Stimulated activated CD8-positive, alpha-beta memory T cell treated with anti-CD3 and anti-CD28 coated beads, Interleukin-4, amount 100 ng/mL, for 1 hour (primary cell): ENCODE measurements at places on chromosomes 11 and 22.

GRCh38 chr11:24386546-24387397, 110.1 kb upstream of the LUZP2 start:
- no peak for DNase-seq

DNA sequence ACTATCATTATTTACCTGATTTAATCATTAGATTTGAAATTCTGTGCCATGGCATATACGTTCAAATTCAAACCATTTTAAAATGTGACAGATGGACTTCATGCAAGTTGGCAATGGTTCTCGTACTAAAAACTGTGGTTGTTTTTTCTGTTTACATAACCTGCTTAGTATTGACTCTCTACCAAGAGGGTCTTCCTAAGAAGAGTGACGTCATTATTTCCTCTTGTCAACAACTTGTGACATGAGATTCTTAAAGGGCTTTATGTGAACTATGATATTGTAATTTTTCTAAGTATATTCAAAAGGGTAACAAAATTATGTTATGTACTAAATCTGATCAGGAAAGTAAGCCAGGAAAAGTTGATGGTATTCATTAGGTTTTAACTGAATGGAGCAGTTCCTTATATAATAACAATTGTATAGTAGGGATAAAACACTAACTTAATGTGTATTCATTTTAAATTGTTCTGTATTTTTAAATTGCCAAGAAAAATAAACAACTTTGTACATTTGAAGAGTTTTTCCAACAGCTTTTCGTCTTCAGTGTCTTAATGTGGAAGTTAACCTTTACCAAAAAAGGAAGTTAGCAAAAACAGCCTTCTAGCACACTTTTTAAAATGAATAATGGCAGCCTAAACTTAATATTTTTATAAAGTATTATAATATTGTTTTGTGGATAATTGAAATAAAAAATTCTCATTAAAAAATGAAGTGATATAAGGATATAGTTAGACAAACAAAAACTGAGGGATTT, 87.0 kb downstream of the GRK3 start:
- no peak for DNase-seq

- no peak for DNase-seq
Measured at GRCh38 chr22:20175597-20175900, 24.7 kb upstream of the CCDC188 start.

- no peak for DNase-seq
Measured at GRCh38 chr11:58786693-58787092, 55.0 kb upstream of the GLYAT start.

DNA sequence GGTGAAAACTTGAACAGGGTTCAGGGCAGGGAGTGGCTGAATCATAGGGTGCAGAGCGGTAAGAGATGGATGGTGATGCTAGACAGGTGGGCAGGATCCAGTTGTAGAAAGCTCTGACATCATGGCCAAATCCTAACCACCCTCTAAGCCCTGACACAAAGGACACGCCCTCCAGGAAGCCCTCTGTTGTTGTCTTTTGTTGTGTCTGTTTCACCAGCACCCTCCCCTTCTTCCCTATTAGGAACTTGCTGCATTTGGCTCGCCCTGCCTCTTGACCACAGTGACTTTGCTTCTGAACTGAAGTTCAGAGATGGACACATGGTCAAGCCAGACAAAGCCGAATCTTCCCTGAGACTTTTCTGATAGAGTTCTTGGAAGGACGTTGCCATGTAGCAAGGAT, 14.2 kb upstream of the APOL6 start:
- no peak for DNase-seq

GRCh38 chr11:110795112-110795624, 82.9 kb upstream of the ARHGAP20 start:
- no peak for DNase-seq

DNA sequence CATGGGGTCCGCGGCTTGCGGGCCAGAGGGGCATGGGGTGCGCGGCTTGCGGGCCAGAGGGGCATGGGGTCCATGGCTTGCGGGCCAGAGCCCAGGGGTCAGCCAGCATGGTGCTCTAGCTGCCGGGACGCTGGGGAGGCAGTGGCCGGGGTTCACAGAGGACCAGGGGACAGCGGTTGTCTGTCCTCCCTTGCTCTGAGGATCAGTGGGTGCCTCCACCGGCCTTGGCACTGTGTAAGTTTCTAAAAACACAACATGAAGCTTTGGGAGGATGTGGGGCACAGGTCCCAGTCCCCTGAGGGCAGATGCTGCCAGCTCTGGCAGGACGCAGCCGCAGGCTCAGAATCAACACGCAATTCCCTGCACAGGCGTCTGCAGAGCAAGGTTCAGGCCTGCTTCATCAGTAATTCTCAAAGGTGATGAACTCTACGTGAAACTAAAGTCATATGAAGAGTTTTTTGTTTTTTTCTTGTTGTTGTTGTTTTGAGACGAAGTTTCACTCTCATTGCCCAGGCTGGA, 3.0 kb downstream of the MLC1 start:
- no peak for DNase-seq

DNA sequence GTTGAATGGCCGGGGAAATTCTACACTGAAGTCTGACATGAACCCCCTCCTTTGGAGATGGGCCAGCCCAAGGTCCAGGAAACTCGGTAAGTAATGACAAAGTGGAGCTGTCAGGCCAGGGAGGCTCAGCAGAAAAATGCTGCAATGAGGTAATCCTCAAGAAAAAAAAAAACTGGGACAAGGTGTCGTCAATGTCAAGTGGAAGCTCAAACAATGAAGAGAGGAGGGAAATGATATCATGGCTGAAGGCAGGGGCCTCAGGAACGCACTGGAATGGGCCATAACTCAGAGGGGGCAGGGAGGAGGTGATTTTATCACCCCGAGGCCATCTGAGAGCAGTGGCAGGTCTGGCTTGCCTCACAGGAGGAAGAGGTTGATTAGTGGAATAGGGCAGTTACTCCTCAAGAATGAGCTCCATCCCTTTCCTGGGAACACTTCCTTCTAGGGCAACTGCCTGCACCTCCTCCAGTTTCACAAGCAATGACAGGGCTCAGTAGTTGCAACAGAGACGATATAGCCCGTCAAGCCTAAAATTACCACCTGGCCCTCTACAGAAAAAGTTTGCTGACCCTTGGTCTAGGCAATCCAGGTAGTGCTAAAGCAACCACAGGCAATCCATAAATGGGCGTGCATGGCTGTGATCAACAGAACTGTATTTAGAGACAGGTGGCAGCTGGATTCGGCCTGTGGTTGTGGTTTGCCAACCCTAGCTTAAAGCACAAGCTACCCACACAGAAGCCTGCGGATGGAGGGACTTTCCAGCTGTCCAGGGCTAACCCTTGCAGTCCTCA, 65.2 kb downstream of the FBXO7 start:
- DNase-seq = no peak

- no peak for DNase-seq
Measured at GRCh38 chr22:29563652-29564460, 10.3 kb upstream of the THOC5 start.

DNA sequence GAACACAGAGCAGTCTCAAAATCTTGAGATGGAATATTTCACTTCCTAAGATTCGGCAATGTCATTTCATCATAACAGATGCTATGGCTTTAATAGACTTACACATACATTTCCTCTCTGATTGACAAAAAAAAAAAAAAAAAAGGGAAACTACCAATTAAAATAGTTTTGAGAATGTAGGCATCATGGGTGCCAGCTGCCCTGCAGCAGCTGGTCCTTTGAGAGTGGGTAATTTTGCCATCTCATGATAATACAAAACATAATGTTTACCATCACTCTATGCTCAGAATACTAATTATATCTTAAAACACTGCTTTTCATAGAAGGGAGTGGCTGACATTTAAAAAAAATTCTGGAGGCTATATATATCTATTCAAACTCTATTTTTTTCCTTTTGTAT, 775.6 kb upstream of the CCDC90B start:
- DNase-seq = no peak

GRCh38 chr22:29072979-29073617, at the start of gene KREMEN1:
KREMEN1 (plus strand) TSS chr22:29073035; CDS start chr22:29073131, 96 bp downstream.
- DNase-seq = no peak

GRCh38 chr11:10541561-10541930, 559 bp upstream of the RNF141 start:
- DNase-seq = no peak

GRCh38 chr11:28274216-28274615, 166.0 kb downstream of the METTL15 start:
- DNase-seq = no peak

DNA sequence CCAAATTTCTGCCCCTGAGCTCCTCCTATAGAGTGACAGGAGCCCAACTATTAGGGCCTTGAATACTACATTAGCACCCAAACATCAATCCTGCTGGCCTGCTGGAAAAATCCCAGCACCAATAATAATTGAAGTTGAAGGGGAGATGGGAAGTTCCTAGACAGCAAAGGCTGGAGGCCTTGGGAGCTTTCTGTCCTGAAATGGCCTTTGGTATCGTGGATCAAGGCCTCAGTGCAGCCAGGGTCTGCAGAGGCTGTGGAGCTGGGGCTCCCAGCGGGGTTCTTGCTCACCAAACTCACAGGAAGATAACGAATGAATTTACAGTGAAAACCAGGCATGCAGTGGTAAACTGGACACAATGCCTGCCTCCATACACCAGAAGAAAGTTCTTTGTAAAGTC, 9.2 kb upstream of the MICALL1 start:
- no peak for DNase-seq

- peak; percentile 41 for DNase-seq
Measured at GRCh38 chr11:765025-765801, 12.1 kb downstream of the GATD1 start.

DNA sequence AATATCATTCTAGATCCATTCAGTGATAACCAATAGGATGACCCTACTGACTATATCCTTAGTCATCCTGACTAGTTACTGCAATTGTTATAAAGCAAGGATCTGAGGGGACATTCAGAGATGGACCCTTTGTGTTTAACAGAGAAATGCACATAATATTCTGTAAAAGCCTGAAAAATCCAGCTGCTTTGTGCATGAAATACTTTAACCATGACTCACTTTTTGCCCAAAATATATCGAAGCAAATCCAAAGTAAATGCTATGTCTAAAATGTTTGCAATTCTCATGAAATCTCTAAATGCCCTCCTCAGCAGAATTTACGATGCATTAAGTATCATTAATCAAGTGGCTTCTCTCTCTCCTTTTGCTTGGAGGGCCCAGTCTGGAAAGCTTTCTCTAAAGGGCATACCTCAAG, 178.8 kb upstream of the MTMR2 start:
- no peak for DNase-seq

DNA sequence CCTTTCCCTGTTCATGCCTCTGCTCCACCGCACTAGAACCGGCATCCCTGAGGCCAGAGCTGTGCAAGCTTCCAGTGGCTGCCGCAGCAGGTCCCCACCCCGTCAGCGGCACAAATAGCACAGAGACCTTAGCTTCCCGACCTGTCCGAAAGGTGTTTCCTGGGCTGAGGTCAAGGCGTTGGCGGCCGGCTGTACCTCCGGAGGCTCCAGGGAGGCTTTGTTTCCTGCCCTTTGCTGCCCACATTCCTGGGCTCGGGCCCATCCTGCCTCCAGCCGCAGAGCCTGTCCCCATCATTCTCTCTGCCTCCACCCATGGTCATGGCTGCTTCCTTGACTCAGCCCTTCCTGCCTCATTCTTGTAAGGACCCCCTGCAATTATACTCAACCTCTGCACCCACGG, 31.2 kb downstream of the ARHGAP8 start:
- no peak for DNase-seq

DNA sequence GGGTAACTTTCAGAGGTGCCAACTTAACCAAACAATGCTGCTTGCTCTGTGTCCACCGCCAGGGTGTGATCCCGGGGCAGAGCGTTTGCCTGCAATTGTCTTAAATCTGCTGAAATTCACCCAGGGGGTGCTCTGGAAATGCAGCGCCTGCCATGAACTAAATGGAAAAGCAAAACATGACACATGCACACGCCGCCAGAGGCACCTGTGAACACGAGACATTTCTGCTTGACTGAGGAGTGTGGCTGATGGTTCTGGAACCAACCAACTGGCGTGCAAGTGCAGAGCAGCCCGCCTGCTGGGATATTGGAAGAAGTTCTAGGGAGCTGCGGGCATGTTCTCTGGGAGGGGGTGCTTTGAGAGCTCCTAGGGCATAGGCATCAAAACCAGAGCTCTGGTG, 30.4 kb downstream of the DSCAML1 start:
- no peak for DNase-seq

- no peak for DNase-seq
Measured at GRCh38 chr11:3906166-3906565, 50.7 kb downstream of the STIM1 start.

DNA sequence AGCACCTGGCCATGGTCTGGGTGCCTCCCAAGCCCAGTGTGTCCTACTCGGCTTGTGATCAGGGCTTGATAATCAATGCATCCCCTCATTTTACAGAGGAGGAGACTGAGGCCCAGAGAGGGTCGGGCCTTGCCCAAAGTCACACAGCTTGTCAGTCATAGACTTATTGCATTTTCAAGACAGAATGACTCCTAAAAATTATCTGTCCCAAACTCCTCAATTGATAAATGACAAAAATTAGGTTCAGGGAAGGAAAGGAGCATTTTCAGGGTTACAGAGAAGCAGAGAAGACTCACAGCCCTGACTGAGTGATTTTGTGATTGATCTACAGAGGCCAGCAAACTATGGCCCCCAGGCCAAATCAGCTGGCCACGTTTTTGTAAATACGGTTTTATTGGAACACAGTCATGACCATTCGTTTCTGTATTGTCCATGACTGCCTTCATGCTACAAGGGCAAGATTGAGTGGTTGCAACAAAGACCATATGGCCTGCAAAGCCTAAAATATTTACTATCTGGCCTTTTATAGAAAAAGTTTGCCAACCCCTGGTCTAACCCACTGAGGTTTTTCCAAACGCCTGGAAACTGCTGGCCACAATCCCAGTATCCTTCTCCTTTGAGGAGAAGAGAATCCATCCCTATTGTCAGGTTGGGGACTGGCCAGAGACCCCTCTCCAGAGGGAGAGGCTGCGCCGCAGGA, 35.1 kb upstream of the NAV2 start:
- DNase-seq = no peak

- DNase-seq = no peak
Measured at GRCh38 chr11:58888579-58888978, 44.1 kb upstream of the GLYATL2 start.

DNA sequence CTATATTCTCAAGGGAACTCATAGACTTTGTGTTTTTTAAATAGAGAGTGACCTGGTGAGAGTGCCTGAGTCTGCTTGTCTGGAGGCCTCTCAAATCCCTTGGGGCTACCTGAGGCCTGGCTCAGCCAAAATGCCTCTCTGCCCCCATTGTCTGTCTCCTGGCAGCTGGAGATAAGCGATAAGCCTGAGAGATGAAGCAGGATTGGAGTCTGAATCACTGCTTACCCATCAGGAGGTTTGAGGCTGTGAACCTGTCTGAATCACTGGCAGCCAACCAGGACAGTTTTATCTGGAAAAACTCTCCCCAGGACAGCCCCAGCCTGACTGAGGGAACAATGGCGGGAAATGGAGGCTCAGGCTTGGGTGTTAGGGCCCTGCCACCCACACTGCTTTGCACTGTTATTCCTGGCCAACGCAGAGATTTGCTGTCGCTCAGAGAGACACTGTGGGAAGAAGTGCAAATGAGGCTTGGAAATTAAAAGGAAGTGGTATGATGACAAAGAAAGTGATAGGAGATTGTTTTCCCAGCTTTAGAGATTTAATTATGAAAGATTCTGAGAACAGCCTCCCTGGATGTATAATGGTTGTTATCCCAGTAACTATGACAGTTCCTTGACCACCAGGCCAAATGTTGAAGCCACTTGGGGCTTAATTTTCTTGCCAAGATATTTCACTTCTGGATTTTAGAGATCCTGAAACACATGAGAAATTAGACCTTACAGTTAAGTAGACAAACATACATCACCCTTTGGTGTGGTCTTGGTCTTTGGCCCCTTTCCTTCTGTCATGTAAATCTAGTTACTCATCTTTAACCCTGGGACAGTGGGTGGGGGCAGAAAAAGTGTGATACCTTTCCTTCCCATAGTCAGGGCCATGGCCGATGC, 102.1 kb downstream of the RASSF10 start:
- DNase-seq = no peak
